ENCODE measurements at places on chromosomes 11 and 22. TPM values are rescaled to one million over a fixed set of nuclear protein-coding genes. Genes with fewer than 3 reads are reported as not detected.
A peak's percentile ranks its signal among the peaks of the same experiment; 100 is the strongest.

CERK gene
- 47.1 TPM for total RNA-seq

EHF gene
- total RNA-seq, result 0.47 TPM

LRFN4 gene
- 16.6 TPM for total RNA-seq

MUC5B gene
- total RNA-seq, result not detected

TSSK2 gene
- not detected for total RNA-seq

SYT9 gene
- total RNA-seq, result not detected

CLMP gene
- 0.23 TPM for total RNA-seq

DGAT2 gene
- 0.77 TPM for total RNA-seq

LYVE1 gene
- not detected for total RNA-seq

CYP2D6 gene
- 5.0 TPM for total RNA-seq

SHISAL1 gene
- total RNA-seq, result not detected

OR5B21 gene
- 0.37 TPM for total RNA-seq

C11orf86 gene
- total RNA-seq, result not detected

CCDC83 gene
- not detected for total RNA-seq

DEUP1 gene
- not detected for total RNA-seq

OR4D5 gene
- not detected for total RNA-seq

FOXRED1 gene
- total RNA-seq, result 43.4 TPM

BTBD18 gene
- not detected for total RNA-seq

MMP1 gene
- not detected for total RNA-seq

SLC17A6 gene
- not detected for total RNA-seq

DNA sequence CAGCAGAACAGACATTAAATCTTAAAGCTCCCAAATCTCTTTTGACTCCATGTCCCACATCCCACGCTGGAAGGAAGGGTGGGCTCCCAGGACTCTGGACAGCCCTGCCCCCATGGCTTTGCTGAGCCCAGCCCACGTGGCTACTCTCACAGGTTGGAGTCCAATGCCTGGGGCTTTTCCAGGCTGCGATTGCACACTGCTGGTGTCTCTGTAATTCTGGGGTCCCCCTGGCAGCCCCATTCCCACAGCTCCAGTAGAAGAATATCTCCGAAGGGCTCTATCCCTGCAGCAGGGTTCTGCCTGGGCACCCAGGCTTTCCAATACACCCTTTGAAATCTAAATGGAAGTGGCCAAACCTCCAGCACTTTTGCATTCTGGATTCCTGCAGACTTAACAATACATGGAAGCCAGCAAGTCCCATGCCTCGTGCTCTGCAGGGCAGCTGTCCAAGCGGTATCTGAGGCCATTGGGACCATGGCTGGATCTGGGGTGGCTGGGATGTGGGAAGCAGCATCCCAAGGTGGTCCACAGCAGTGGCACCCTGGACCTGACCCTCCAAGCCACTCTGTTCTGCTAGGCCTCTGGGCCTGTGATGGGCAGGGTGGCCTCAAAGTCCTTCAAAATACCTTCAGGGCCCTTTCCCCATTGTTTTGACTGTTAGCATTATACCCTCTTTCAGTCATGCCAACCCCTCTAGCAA is 47.9 kb upstream of the TH start:
- no peak for DNase-seq

GRCh38 chr11:12123799-12124198 is 13.4 kb downstream of the MICAL2 start:
- DNase-seq, result no peak

- DNase-seq, result no peak
Measured at GRCh38 chr11:33476945-33477606, 219.9 kb downstream of the HIPK3 start.

DNA sequence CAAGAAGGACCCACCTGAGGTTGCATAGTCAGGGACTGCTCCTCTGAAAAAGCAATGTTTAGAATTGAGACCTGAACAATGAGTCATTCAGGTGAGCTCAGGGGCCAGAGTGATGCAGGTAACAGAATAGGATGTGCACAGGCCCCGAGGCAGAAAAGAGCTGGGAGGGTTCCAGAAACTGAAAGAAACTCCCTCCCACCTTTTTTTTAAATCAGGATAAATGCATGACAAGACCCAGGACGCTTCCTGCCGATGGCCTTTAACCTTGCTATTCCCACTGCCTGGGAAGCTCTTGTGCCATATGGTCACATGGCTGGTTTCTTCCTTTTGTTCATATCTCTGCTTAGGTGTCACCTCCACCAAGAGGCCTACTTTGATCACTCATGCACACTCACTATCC is 214.2 kb upstream of the ZBED5 start:
- no peak for DNase-seq

DNA sequence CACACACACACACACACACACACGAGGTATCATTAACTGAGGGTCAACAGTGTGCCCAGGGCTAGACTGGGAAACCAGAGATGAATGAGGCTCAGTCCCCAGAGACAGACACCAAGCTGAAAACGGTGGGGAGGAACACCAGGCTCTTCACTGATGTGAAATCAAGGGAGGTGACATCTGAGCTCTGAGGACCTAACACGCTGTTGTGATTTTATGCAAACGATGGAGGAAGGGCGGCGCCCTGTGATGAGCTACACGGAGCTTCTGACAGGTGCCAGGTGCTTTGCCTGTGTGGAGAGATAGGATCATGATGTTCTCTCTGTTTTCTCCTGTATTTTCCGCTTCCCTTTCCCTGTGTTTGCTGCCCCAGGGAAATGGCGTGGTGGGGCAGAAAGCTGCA is 6.5 kb upstream of the CYB5R3 start:
- no peak for DNase-seq

DNA sequence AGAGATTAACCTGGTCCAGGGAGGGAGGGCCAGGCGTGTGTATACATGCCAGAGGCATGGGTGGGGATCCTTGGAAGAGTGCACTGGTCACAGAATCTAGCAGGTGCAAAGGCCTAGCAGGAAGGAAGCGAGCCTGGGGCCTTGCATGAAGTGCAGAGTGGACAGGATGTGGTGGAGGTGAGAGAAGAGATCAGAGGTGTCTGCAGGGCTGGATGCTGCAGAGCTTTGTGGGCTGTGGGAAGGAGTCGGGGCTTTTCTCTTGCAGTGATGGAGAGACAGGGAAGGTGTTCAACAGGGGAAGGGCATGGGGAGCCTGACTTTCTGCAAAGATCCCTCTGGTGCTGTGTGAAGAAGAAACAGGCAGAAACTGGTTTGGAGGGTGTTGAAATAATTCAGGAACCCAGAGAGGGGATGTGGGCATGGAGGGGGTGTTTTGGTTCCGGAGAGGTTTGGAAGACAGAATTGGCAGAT is 2.5 kb upstream of the TPST2 start:
- peak; percentile 76 for DNase-seq

DNA sequence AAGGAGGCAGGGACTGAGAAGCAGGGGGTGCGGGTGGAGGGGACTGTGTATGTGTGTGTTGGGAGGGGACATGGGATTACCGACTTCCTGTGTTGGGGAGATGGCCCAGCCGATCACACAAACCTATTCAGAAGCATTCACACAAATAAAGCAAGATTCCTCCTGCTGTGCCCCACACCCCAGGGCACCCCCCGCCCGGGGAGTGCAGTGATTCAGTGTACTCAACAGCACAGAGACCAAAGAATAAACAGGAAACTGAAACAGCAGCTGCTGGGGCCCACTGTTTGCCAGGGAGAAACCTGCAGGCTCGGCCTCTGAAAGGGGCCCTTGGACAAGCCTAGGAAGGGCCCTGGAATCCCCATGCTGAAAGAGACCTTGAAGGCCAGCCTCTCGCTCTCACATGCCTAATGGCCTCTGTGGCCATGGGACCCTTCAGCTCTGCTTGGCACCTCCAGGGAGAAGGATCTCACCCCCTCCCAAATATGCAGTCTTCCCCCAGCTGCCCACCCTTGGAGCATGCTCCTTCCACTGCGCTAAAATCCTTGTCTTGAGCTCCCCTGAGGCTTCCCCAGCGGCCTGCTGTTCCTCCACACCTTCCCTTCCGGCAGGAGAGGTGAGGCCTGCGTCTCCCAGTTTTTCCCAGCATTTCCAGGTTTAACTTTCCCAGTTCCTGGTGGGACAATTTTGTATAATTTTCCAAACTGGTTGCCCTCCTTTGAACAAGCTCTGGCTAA is 72.9 kb downstream of the CSNK2A3 start:
- peak; percentile 7 for DNase-seq

DNA sequence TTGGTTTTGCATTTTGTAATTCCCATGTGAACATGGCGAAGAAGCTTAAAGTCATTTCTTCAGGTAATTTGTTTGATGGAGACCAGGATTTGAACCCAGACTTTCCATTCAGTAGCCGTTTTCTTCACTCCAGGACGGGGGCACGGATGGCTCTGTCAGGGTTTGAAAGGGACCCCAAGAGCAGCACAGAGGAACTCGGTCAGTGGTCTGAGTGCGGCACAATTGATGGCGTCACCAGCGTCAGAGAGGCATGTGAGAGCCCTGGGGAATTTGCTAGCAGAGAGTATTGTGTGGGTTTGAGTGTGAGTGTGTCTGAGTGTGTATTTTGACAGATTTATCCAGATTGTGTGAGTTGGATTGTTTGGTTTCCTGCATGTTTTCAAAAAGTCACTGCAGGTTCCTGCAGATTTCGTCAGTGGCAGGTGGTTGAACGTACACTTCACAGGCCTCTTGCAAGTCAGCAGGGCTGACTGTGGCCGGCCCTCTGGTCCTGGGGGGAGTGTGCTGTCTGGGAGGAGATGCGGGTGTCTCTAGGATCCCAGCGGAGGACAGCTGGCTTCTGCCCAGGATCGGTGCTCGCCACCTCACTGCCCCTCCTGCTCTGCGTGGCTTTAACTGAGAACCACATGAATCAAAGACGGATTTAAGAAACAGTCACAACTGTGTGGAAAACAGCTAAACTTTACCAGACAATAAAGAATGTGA is 199.3 kb downstream of the TBC1D22A start:
- DNase-seq, result no peak

GRCh38 chr11:73236205-73236765 is 18.2 kb downstream of the P2RY2 start:
- DNase-seq, result no peak

DNA sequence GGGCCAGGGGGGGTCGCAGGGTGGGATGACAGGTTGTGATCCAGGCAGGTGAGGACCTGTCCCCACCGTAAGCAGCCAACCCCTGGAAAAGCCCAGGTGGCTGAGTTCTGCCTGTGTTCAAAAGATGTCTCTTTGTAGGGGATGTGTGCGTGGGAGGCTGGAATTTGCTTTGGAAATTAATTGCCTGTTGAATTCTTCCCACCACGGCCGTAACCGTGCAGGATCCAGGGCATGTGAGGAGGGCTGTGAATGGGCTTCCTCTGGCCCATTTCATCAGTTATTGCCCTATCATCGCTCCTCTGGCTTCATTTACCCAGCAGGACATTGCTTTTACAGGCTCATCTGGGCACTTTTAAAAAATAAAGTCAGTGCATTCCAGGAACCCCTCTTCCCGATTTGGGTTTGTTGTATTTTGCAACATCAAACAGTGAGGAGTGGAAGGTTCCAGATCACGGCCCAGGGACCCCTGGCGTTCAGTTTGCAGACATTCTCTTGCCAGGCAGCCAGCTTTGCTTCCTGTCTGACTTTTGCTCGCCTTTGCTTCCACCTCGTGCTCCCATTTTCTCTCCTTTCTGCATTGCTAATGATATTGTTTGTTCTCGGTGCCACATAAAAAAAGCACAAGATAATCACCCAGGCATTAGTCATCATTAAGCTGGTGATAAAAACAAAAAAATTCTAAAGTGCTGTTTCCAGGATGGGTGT is 1306.6 kb downstream of the BRD1 start:
- DNase-seq, result no peak

GRCh38 chr22:46798041-46798365 is 35.6 kb downstream of the TBC1D22A start:
- DNase-seq, result no peak

DNA sequence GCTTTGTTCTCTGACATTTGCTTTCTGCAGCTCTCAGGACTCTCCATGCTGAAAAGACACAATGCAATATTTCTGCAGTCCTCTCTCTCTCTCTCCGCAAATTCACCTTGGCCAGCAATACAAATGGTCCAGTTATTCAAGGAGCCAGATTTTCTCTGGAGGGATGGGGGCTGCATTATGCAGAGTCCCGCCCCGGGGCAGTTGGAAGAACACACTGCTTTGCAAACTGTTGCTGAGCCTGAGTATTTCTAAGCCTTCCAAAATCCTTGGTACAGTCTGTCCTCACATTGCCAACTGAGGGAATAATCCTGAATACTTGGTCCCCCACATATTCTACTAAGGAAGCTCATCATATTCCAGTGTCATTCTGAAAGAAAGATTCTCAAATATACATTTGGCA is 94.3 kb upstream of the ZC3H12C start:
- no peak for DNase-seq

- no peak for DNase-seq
Measured at GRCh38 chr11:46906609-46907041, 11.7 kb downstream of the LRP4 start.

GRCh38 chr22:42596336-42596735 is 18.3 kb downstream of the POLDIP3 start:
- no peak for DNase-seq

DNA sequence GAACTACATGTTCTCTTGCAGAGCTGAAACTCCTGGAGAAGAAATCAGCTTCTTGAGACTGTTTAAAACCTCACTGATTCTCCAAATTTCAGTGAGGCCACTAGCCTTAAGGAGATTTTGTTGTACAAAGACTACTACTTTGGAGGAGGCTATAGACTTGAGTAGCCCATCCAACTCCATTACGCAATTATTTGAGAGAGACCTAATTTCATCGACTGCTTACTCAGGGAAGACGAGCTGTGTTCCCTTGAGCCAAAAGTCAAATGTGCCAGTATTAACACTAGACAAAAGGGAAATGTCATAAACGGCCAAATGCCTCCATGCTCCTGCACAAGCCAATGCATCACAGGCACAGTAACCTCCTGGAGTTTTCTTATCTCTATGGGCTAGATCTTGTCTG is 182.8 kb upstream of the SESN3 start:
- DNase-seq, result no peak

GRCh38 chr11:111942829-111943228 is 5.7 kb downstream of the DIXDC1 start:
- no peak for DNase-seq

GRCh38 chr11:106061249-106061784 is 15.8 kb downstream of the KBTBD3 start:
- no peak for DNase-seq

GRCh38 chr11:122910775-122911174 is 28.2 kb downstream of the JHY start:
- peak; percentile 18 for DNase-seq

DNA sequence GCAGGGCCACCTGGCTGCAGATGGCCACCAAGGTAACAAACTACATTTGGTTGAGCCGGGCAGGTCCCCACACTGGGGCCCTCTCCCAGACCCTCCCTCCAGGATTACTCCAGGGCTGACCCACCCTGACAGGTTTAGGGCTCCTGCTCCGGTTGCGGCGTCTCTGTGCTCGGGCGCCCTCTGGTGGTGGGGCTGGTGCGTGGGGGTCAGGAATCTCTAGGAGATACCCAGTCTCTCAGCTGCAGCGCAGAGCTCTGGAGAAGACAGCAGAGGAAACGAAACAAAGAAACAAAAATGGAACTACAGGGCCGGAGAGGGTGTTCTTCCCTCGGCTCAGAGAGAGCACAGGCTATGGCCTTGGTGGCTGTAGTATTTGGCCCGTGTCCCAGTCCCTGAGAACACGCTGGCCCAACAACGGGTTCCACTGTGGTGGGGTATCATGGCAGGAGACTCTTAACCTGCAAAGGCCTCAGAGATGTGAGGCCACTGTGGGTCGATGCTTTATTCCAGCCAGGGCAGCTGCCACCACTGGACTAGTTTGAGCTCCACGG is 2.4 kb downstream of the C11orf96 start:
- peak; percentile 77 for DNase-seq

GRCh38 chr11:66100272-66101065 is 30.4 kb downstream of the PACS1 start:
- peak; percentile 84 for DNase-seq

- no peak for DNase-seq
Measured at GRCh38 chr11:2912498-2912897, 16.7 kb downstream of the PHLDA2 start.
